Motor neuron (in vitro differentiated cells): ENCODE measurements at places on chromosomes 7 and 10. TPM values are rescaled to one million over a fixed set of nuclear protein-coding genes. Genes with fewer than 3 reads are reported as not detected.
A peak's percentile ranks its signal among the peaks of the same experiment; 100 is the strongest.

GRCh38 chr7:99177165-99177564 lies 30.8 kb downstream of the KPNA7 start:
- no peak for ATAC-seq

DNA sequence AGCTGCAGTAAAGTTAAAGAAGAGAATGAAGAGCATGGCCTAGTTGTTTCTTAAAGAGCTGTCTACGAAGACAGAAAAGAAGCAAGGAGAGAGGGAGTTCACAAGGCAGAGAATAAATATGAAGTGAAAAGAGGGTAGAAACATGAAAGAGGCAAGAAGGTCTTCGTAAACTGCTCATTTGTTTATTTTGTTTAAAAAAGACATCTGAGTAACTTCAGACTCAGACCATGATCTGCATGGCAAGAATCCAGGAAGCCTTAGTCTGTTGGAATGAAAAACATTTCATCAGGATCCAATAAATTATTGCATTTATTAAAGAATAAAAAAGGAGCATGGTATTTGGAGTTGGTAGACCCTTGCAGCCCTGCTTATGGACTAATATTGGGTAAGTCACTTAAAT lies 151.1 kb downstream of the SEM1 start:
- no peak for ATAC-seq

DNA sequence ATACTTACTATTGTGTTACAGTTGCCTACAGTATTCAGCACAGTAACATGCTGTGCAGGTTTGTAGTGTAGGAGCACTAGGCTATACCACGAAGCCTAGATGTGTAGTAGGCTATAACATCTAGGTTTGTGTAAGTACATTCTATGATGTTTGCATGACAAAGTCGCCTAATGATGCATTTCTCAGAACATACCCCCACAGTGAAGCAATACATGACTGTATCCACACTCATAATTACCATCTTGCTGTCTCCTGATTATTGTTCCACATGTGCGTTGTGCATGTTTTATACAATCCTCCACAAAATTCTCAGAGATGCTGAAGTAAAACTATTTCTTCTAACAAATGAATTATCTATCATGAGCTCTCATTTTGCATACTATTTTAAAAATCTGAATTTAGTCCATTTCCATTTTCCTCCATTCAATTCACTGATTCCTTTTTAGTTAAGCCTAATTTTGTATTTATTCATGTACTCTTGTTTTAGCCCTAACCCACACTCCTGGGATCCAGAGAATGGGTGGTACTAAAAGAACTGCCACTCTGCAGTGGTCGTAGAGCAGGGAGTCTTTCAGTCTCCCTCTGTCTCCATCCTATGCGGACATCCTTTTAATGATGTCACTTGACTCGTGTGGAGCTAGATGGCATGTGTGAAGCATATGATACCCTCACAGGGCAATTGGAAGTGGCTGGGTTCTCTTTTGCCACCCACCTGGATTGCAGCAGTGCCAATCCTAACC lies 67.6 kb upstream of the CAV2 start:
- ATAC-seq: no peak

- ATAC-seq: no peak
These were observed 232.8 kb upstream of the FOXK1 start for GRCh38 chr7:4449263-4449662.

DNA sequence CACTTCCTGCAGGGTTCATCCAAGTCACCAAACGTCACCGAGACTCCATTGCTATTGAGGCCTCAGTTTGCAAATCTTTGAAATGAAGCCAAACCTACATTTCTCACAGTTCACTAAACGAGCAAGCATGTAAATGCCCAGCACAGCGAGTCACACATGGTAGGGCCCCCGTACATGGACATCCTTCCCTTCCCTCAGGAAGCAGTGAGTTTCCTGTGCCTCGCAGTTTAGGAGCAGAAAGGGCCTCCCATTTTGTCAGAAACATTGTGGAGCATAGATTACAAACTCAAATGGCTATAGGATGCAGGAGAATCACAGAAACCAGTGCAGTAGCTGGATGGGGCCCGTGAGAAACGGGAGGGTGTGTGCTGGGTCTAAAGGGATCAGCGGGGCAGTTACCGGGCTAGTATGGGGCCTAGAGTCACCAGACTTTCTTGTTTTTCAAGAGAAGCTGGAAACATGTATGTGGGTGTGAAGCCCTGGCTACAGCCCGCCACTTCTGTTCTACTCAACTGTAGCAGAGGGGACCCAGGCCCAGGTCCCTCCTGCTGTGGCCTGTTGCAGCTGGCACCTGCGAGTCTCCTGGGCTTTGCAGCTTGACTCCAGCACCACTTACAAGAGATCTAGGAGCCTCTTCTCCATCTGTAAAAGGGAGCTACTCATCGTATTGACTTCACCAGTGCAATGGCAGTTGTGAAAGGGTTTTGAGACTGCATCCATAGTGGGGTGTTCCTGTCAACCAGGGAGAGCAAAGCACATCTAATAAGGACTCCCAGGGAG lies 14.2 kb upstream of the SLC18A3 start:
- ATAC-seq: no peak

- ATAC-seq: no peak
These were observed 25.3 kb upstream of the FOXL3 start for GRCh38 chr7:264541-265191.

DNA sequence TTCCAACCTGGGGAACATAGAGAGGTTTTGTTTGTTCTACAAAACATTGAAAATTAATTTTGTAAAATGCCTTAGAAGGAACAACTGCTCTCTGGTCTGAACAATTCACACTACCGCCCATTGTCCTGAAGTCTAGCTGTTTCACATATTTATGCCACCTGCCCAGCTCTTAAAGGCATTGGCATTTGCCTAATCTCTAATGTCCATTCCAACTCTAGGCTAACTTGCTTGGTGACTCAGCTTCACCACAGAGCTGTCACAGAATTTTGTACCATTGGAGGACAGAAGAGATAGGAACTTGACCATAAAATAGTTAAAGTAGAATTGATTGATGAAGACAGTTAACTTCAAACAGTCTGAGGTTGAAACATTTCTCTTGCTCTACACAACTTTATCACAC lies 53.5 kb upstream of the PPP1R17 start:
- no peak for ATAC-seq

The APBB1IP gene
- total RNA-seq: not detected in 2 replicates

The OR2A12 gene
- total RNA-seq: 0.09 and 0.26 TPM in 2 replicates

DNA sequence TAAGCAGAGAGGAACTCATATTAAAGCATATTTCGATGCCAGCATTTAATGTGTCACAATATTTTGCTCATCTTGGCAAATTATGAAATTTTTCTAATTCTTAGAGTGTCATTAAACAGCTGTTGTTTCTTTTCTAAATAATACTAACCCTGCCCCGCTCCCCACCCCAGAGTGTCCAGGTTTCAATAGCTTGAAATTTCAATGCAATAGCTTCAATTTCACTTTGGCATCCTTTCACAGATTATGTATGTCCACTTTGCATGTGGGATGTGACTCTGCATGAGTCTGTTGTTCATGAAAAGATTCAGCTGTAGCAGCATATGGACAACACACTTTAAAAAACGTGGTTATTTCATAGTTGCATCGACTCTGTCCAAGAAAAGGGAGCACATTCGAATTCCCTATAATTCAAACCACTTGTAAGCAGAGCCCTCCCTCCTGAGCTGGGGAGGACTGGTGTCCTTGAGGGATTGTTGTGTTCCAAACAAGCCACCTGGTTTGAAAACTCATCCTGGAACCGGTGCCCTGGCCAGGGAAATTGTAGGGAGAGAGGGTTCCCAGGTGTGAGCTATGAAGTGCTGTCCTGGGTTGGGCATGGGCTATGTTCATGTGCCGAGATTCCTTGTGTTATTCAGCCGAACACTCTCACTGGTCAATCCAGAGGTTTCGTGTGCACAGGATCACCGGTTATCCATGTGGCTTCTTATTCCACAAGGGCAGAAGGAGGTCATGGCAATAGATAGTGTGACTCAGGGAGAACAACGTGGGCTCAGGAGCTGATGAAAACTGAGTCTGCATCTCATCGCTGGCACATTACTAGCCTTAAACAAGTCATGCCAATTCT lies 64.6 kb upstream of the CREB5 start:
- ATAC-seq: peak; percentile 71

The TDRD1 gene
- not detected in 2 replicates for total RNA-seq

DNA sequence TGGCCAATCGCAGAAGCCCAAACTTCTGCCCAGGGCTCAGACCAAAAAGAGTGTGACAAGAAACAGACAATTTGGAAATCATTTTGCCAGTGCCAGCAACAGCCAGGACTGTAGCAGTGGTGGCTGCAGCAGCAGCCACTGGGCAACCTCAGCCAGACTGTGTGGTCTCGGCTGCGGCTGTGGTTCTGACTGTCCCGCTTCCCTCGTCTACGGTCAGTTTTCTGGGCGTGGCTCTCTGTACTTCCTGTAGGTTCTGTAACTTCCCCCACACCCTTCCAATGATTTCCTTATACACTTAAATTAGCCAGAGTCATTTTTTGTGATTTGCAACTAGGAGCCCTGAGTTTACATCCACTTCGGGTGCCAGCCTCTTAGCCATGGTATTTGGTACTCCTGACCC lies 39.9 kb downstream of the CYTH3 start:
- ATAC-seq: no peak

- peak; percentile 2 for ATAC-seq
These were observed 1.4 kb downstream of the EPHB4 start for GRCh38 chr7:100825751-100826513.

The GIMAP5 gene
- 0.49 and 0.80 TPM in 2 replicates for total RNA-seq

GRCh38 chr7:50782375-50783208 lies at the start of gene GRB10:
Gene GRB10, minus strand, starts transcription at chr7:50782896. Its CDS starts 50,574 bp downstream, at chr7:50732322.
- ATAC-seq: peak; percentile 89

- ATAC-seq: peak; percentile 78
These were observed 86.4 kb upstream of the TRIL start for GRCh38 chr7:29044554-29044953.

The VOPP1 gene
- total RNA-seq: 61.0 and 65.3 TPM in 2 replicates

DNA sequence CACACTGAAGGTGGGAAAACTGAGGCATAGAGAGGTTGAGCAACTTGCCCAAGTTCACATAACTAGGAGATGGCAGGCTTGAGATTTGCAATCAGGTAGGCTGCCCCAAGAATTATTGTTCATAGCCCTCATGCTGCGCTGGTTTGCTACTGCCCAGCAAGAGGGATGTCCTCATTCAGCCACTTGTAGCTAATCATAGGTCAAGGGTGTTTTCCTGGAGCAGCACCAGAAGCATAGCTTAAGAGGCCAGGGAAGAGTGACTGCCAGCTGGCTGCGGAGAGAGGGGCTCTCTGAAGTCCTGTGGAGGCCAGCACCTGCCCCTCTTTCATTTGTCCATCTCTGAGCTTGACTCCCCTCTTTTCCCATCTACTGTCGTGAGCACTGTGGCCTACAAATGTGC lies 15.0 kb downstream of the CDHR3 start:
- ATAC-seq: no peak

DNA sequence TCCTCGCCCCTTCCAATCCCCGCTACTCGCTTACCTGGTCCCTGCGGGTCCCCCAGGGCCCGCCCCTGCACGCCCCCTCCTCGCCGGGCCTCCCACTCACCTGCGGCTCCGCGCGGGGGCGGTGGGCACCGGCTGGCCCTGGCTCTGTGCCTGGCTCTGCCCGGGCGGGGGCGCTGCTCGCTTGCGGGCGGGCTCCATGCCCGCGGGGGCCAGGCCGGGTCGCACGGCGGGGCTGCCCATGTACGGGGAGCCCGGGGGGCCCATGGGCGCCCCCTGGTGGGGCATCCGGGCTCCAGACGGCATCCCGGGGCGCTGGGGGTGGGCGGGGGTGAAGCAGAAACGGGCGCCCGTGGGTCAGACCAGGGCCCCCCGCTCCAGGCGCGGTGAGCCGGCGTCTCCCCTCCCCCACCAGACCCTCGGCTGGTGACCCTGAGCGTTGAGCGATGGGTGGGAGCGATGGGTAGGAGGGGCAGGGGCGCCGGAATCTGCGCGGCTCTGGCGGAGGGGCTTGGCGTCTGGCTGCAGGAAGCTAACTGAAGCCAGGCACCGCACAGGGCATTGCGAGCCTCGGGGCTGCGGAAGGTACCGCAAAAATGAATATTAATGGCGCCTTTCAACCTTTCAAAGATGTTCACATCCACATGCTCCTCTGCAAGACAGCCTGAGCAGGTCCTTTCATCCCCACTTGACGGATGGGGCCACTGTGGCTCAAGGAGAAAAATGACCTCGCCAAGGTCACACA lies 3.0 kb downstream of the SMARCD3 start:
- peak; percentile 2 for ATAC-seq

- peak; percentile 93 for ATAC-seq
These were observed 22.4 kb downstream of the KCNH2 start for GRCh38 chr7:150955519-150956394.

The ATOH7 gene
- 0.62 and 0.78 TPM in 2 replicates for total RNA-seq

The AKR1C1 gene
- total RNA-seq: 131 and 134 TPM in 2 replicates

DNA sequence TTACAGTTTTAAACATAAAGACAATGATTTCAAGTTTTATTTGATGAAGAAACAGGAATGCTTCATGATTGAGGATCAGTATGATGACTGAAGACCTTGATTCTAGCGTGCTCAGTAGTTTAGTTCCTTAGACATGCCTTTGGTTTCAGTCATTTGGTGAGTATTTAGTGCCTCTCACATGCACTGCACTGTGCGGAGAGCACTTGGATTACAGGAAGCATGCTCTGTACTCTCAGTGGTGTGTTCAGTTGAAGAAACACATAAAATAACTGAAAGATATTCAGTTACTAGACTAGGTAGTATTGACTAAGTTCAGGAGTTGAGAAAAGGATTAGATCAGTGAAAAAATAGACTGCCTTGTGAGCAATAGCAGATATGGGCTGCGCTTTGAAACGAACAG lies 25.5 kb downstream of the RBM17 start:
- ATAC-seq: no peak

DNA sequence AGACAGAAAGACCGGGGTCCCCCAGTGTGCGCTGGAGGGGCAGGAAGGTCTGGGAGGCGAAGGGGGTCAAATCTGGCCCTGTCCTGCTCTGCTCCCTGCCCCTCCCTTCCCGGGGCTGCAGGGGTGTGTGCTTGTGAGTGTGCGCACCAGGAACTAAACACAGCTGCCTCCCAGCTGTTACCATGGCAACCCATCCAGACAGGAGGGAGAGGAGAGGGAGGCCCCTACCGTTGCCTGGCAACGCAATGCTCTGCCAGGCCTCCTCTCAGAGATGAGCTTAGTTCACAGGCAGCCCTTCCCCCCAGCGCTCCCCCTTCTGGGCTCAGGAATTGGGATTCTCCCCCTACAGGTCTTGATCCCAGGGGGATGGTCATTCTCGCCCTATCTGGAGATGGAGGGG lies 6.1 kb downstream of the NYAP1 start:
- ATAC-seq: peak; percentile 89

DNA sequence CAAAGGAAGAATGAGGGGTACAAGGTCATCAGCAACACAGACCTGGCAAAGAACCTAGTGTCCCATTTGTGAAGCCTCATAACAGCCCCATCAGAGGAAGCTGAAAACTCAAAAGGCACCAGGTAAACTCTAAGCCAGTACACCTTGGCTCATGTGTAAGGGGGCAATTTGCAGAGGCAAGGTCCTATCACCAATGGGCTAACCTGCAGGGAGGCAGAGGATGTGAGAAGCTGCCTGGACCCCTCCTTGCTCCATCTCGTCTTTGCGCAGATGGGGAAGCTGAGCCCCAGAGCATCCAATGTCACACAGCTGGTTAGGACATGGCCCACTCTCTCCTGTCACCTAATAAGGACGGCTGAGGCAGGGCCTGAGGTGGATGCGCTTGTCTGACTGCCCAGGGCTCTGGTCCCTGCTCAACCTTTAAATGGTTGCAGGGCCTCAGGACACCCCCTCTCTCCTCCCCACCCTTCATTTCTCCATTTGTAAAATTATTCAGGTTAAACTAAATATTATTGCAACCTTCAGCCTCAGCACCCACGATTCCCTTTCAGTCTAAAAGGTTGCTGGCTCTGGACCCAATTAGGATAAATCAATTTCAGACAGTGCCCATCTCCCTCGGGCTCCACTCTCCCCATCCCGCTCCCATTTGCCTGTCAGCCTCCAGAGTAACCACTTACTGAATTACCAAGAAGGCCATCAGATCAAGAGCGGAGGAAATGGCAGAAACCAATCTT lies 135.3 kb downstream of the OAT start:
- no peak for ATAC-seq
